ENCODE measurements at places on chromosomes 4 and X.

- DNase-seq, result no peak
Measured at GRCh38 chrX:46016296-46016695, 528.9 kb downstream of the ZNF674 start.

GRCh38 chr4:153661908-153662307 is 22.2 kb upstream of the TLR2 start:
- no peak for DNase-seq

- DNase-seq, result no peak
Measured at GRCh38 chr4:187586892-187587291, 408.7 kb upstream of the ZFP42 start.

- no peak for DNase-seq
Measured at GRCh38 chr4:176761872-176762271, 30.9 kb downstream of the VEGFC start.

DNA sequence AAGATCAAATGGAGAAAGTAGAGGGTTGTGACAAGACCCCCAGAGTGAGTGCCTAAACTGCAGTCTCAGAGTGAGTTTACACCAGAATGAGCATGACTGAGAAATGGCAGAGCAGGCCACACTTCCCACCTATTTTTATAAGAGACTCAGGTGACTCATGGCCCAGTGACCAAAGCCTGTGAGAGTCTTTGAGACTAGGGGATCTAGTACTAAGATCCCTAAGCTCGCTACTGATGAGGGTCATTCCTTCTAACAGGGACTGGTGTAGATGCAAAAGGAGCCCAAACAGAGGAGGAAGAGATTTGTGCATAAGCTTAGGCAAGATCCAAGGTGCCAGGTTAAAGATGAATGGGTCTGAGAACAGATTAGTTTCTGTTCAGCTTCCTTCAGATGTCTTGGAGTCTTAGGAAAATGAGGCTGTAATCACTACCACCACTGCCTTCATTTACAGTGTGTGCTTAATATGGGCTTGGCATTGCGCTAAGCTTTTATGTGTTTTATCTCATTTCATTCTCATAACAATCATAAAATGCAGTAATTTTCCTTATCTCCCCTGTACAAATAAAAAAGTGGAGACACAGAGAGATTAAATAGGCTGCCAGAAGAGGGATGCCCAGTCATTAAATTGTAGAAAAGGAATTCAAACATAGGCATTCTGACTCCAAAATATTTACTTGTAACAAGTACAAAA is 62.8 kb downstream of the RWDD4 start:
- DNase-seq, result no peak

DNA sequence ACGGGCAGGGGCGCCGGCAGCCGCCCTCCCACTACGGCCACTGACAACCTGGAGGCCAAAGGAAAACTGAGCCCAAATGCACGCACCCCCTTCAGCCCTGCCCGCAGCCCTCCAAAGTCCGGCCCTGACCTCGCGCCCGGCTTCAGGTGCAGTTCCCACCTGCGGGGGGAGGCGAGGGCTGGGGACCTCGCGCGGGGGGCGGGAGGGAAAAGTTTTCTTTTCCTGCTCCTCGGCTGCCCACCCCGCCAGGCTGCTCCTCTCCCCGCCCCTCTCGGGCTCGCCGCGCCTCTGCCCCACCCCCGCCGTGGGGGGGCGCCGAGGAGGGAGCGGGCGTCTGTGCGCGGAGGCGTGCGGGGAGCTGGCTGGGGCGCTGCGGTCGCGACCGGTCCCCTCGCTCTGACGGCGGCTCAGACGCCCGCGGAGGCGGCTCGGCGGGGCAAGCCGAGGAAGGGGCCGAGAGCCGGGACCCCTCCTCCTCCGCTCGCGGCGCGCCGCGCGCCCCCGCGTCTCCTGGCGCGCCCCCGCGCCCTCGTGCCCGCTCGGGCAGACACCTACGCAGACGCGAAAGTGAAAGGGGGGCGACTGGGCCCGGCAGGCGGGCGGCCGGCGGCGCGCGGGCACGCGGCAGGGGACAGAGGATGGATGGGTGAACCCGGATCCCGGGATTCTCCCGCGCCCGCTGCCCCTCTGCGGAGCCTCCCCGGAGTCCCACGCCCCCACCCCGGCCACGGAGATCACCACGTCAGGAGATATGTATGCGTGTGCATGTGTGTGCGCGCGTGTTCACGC is 3.1 kb upstream of the NR3C2 start:
- peak; percentile 31 for DNase-seq

DNA sequence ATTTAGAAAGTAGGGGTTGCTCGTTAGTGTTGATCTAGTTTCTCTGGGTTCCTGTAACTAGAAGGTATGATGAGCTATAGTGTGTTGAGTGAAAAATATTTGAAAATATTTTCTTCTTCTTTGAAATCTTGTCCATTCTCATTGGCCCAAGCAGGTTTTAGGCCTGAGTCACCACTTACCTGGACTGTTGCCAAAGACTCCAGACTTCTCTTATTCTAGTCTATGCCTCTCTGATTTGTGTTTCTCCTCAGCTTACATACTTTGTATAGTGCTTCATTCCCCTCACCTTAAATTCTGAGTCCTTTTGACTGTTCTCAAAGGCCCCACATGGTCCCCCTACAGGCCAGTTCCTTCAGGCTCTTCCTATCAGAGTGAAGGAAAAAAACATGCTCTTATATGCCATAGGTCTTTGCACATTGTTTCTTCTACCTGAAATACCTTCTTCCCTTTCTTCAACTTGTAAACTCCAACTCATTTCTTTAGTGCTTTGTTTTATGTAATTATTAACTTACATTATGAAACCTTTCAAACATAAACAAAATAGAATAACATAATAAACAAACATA is 258.2 kb downstream of the PPP1R2C start:
- DNase-seq, result no peak

DNA sequence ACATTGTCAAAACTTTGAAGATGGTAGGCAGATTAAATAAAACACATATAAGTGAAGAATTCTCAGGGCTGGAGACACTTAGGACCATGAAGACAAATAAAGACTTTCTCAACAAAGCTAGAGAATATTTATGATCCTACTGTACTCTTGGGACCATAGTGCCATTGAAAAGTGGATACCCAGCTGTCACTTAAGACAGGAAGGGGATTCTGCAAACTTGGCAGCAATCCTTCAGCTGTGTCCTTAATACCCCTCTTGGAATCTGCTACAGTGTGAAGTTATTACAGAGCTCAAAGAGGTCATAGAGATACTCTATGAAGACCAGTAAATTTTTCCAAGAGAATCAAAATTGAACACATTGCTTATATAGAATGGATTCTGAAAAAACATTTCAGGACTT is 24.3 kb downstream of the PDE5A start:
- no peak for DNase-seq

GRCh38 chrX:65744965-65745364 is 77.5 kb downstream of the MSN start:
- DNase-seq, result no peak

- DNase-seq, result no peak
Measured at GRCh38 chrX:31384471-31384870, 312.6 kb upstream of the FTHL17 start.

DNA sequence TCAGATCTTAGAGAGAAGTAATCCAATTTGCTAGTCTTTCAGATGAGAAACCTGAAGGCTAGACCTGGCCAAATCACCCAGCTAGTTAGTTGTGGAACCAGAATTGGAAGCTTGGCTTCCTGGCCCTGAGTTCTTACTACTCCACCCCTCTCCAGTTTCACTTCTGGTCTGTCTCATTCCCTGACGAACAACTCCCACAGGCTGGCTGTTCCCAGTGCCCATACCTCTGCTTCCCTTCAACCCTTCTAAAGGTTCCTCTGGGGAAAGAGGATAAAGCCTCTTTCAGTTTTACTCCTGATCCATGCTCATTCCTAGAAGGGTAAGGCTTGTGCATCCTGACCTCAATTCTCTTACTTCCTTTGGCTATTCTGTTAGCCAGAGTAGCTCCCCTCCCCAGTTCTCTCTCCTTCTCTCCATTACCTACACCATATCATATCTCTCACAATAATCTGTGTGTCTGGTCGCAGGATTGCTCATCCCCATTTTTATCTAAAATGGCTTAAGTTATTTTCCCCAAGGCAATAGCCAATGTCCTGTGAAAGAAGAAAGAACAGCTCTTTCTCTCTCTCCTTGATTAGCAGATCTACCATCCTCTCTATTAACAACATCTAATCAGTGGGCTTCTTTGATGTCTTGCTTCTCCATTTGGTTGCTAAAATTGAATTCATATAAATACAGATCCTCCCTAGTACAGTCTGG is 155.0 kb upstream of the MAOA start:
- DNase-seq, result no peak

- DNase-seq, result no peak
Measured at GRCh38 chr4:176210101-176210500, 14.7 kb upstream of the SPATA4 start.

GRCh38 chr4:102598762-102599374 is 97.7 kb downstream of the NFKB1 start:
- no peak for DNase-seq

DNA sequence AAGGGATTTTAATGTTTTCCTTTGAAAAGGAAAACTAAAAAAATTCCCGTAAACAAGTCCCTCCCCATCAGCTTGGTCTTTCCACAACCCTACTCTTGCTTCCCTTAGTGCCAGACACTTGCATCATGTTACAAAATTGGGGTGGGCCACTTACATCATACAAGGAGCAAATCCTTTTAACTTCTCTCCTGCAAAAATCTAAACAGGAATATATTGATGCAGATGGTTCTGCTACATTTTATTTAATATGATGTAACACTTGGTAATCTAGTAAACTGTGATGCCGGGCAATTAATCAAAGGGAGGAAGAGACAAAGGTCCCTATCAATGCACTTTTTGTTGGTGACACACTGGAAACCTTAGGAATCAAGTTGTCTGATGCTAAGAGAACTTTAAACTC is 125.3 kb downstream of the UBE2K start:
- DNase-seq, result no peak

DNA sequence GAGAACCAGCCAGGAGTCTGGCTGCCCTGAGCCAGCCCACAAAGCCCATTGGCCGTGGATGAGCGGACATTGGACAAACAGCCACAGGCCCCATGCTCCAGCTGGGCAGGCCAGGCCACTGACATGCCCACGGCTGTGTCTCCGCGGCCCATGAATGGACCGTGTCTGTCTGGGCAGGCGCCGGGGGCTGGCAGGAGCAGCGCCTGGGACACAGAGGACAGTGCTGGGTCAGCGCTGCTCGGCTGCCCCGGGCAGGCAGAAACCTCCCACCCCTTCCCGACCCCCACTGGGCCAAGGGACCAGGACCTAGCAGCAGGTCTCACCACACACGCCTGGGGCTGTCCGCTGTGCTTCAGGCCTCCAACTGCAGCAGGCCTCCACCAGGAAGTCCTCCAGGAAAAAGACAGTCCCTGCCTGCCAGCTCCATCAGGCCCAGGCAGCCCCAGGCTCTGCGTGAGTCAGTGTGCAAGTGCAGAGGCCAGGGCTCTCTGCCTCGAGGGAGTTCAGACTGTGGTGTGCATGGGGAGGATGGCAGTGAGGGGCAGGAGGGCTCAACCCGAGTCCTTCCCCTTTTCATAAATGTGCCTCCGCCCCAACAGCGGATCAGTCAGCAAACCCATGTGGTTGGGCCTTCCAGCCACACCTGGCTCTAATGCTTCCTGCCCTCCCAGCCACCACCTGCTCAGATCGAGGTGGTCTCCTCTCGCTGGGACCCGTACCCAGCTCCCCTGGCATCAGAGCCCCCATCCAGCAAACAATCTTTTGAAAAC is 17.2 kb upstream of the FGFR3 start:
- no peak for DNase-seq

- DNase-seq, result no peak
Measured at GRCh38 chrX:151370906-151371305, 26.1 kb upstream of the VMA21 start.

DNA sequence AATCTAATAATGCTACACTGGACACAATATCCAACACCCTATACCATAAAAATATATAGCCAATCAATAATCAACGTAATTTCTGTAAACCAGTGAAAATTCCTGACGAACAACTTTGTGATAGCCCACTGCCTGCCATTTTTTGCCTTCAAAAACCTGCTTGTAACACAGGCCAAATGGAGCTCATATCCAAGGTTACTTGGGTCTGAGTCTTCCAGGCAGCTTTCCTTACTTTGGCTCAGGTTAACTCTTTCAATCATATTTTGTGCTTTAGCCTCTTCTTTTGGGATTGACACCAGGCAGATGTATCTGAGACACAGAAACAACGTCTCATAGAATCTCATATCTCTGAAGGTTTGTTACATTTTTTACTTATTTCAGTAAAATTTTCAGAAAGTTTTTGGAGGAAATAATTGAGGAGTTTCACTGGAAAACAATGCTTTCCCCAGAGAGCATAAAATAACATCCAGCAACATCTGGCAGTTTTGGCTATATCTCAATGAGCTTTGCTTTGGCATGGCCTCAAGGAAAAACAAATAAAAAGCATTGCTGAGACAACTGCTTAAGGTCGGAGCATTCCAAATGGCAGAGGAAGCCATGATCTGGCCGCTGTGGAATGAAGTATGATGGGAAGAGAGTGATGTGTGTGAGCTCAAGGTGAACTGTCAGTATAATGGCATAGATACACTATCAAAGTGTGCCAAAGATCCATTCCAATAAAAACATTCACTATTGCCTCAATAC is 162.9 kb upstream of the SPIN4 start:
- DNase-seq, result no peak

DNA sequence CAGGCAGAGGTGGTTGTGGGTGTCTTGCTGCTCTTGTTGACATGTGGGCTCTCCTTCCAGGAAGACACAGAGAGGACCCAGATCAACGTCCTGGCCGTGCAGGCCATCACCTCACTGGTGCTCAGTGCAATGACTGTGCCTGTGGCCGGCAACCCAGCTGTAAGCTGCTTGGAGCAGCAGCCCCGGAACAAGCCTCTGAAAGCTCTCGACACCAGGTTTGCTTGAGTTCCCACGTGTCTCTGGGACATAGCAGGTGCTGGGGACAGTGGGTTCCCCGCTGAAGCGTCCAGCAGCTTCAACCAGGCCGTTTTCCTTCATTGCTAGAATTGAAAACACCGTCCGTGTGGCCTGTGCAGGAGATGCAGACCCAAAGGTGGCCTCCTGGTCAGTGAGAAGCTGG is 25.6 kb upstream of the MSANTD1 start:
- DNase-seq, result no peak

DNA sequence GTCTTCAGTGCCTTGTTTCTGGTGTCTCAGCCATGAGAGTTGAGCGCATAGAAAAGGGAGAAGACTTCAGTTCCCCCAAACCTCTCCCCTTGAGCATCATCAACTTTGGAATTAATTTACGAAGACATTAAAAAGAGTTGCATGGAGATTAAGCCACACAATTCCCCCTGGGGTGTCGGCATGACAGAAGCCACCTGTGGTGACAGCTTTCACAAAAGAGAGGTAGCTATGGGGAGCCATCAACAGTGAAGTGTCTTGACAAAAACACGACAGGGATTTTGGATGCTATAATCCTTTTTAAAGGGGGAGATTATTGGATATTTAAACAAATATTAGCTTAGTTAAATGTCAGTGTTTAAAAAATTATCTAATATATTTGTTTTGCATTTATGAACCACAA is 307.6 kb downstream of the LDB2 start:
- no peak for DNase-seq

GRCh38 chr4:97216046-97216445 is 927.2 kb downstream of the STPG2 start:
- DNase-seq, result no peak

- DNase-seq, result no peak
Measured at GRCh38 chr4:123555233-123555806, 158.7 kb downstream of the SPRY1 start.
